Testis (tissue), 5 donors: ENCODE measurements at places on chromosomes 4 and X.
A peak's percentile ranks its signal among the peaks of the same experiment; 100 is the strongest.

- H3K4me3 ChIP-seq: no peak overlapping the region
- H3K27me3 ChIP-seq: no peaks in the 10 kb centered on the region
- DNase-seq: no peak
- H3K36me3 ChIP-seq: no peaks in the 10 kb centered on the region
Measured at GRCh38 chr4:164924670-164925238, 47.8 kb downstream of the APELA start.

DNA sequence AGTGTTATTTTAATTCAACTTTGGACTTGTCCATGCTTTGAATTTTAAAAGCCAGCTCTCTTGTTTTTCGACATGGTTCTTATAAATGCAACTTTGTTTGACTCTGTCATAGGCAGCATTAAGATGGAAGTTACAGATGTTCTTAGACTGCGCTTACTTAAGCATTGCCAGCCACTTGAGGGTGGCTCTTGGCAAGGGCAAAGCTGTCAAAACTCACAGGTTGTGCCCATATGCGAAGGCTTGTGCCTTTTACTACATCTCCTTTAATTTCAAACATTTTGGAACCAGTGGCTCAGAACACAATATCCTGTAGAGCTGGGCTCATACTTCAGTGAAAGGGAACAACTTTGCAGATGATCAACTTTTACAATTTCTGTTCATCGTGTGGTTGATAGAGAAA lies 135.5 kb downstream of the TRAM1L1 start:
- no peaks in the 10 kb centered on the region for H3K27me3 ChIP-seq
- DNase-seq: no peak
- H3K4me1 ChIP-seq: no peaks in the 10 kb centered on the region
- H3K4me3 ChIP-seq: no peak overlapping the region

DNA sequence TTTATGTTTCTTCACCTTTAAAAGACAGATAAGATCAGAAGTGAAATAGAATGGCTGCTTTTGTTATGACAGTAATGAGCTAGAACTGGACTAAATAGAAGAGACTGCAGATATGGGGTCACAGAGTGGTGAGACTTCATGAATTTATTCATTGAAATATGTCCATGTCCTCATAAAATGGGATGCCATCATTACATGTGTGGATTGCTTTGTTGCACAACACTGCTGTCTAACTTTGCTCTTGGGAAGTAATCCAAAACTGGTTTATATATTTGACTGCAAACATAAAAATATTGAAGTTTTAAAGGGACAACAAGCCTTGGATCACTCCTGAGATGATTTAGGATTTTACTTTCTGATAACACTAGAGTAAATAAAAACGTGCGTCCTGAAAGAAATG lies 209.2 kb upstream of the FAT4 start:
- H3K27ac ChIP-seq: no peak overlapping the region
- DNase-seq: no peak
- no peaks in the 10 kb centered on the region for H3K27me3 ChIP-seq
- H3K4me3 ChIP-seq: no peak overlapping the region

DNA sequence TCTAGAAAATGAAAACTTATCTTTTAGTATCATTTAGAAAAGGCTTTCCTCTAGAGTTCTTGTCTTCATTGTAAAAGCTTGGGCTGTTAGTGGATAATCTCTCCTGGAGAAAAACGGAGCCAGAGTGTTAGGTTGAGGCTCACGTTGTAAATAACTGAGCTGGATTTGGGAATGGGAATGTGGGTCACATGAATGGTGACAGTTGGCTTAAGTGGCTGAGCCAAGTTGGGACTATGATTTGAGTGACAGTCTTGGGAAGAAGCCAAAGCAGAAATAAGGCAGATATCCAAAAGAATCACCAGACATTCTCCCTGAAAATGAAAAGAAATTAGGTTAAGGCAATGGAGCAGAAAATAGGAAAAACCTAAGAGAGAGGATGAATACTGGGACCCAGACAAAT lies 33.6 kb upstream of the PDGFC start:
- H3K4me3 ChIP-seq: no peak overlapping the region
- no peak for DNase-seq
- H3K4me1 ChIP-seq: peaks cover 9% of the 10 kb centered on the region

DNA sequence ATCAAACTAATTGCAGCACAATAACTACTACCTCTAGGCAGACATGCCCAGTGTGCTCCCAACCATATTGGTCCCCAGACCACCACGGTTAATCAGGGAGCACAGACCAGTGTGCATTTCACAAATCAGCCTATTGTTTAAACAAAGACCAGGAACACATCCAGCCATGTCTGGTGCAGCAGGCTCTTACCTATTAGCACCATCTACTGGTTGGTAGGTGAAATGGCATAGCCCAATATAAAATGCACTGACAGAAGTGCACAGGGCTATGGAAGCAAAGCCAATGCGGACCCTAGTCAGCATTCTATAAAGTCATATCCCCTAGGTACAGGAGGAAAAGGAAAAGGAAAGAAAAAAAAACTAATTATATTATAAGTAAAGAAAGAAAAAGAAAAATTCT lies 15.5 kb upstream of the CYLC1 start:
- H3K4me3 ChIP-seq: no peak overlapping the region
- H3K36me3 ChIP-seq: no peaks in the 10 kb centered on the region
- H3K27me3 ChIP-seq: no peaks in the 10 kb centered on the region
- DNase-seq: peak; percentile 16
- H3K27ac ChIP-seq: no peak overlapping the region

DNA sequence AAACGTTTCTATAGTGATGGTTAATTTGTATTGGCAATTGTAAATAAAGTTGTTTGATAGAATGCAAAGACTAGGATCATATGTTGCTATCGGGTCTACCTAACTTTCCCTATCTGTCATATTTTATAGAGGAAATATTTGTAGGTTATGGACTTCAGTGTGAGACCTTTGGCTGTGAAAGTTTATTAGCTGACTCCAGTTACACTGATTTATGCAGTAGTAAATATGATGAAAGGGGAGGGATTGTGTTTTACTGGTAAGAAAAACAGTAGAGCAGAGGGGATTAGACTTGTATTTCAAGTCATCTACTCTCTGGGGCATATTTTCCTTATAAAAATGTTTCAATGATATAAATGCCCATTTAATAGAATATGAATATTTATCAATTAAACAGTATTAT lies 43.8 kb downstream of the ADGRL3 start:
- no peaks in the 10 kb centered on the region for H3K27me3 ChIP-seq
- H3K27ac ChIP-seq: no peak overlapping the region
- no peak for DNase-seq
- H3K36me3 ChIP-seq: no peaks in the 10 kb centered on the region
- no peak overlapping the region for H3K4me3 ChIP-seq

GRCh38 chr4:8700531-8700930 lies 108.0 kb downstream of the CPZ start:
- H3K4me3 ChIP-seq: no peak overlapping the region
- no peaks in the 10 kb centered on the region for H3K27me3 ChIP-seq
- H3K4me1 ChIP-seq: no peaks in the 10 kb centered on the region
- no peak overlapping the region for H3K27ac ChIP-seq

DNA sequence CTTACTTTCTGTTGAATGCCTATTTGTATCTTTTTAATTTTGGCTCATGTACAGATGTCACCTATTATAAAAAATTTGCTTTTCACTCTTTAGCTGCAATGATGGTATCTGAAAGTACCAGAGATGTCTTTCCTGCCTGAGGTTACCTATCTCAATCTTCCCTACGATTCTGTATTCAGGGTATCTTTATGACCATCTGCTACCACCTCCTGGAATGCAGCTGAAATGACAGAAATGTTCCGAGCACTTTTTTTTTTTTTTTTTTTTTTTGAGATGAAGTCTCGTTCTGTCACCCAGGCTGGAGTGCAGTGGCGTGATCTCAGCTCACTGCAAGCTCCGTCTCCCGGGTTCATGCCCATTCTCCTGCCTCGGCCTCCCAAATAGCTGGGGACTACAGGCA lies 136.4 kb downstream of the REPS2 start:
- H3K4me3 ChIP-seq: no peak overlapping the region
- no peaks in the 10 kb centered on the region for H3K27me3 ChIP-seq
- no peak for DNase-seq
- no peaks in the 10 kb centered on the region for H3K4me1 ChIP-seq
- H3K36me3 ChIP-seq: no peaks in the 10 kb centered on the region
- H3K27ac ChIP-seq: no peak overlapping the region

GRCh38 chr4:44914223-44914622 lies 187.9 kb upstream of the GNPDA2 start:
- no peak overlapping the region for H3K4me3 ChIP-seq
- H3K36me3 ChIP-seq: no peaks in the 10 kb centered on the region
- H3K27ac ChIP-seq: no peak overlapping the region
- no peaks in the 10 kb centered on the region for H3K27me3 ChIP-seq
- H3K4me1 ChIP-seq: no peaks in the 10 kb centered on the region
- DNase-seq: no peak

DNA sequence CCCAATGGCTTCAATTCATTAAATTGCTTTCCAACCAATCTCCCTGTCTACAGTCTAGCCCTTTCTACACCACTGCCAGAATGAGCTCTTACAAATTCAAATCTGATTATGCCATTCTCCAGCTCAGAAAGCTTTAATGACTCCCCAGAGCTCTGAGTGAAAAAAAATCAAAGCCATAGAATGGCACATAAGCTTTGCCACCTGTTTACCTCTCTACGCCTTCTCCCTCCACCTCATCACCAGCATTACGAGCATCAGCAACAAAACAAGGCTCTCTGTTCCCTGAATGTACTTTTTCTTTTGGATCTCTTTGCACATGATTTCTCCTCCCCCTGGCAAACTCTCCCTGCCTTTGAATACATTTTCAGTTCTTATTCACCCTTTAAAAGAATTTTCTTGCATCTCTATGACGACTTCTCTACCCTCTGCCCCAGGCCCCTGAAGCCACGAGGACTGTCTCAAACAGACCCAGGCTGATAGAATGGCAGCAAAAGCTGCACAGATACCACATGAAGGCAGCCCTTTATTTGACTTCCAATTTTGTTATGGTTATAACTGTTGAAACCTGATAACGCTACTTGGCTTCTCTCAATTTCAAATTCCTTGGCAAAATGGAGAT lies 516.0 kb downstream of the PCDH7 start:
- H3K27ac ChIP-seq: no peak overlapping the region
- DNase-seq: no peak
- H3K4me3 ChIP-seq: no peak overlapping the region

GRCh38 chr4:126568652-126569570 lies 1063.8 kb upstream of the INTU start:
- no peak overlapping the region for H3K4me3 ChIP-seq
- no peaks in the 10 kb centered on the region for H3K36me3 ChIP-seq
- no peak for DNase-seq

GRCh38 chr4:163556650-163557391 lies 62.3 kb downstream of the TMA16 start:
- H3K36me3 ChIP-seq: no peaks in the 10 kb centered on the region
- no peak overlapping the region for H3K4me3 ChIP-seq
- H3K4me1 ChIP-seq: no peaks in the 10 kb centered on the region
- no peaks in the 10 kb centered on the region for H3K27me3 ChIP-seq

DNA sequence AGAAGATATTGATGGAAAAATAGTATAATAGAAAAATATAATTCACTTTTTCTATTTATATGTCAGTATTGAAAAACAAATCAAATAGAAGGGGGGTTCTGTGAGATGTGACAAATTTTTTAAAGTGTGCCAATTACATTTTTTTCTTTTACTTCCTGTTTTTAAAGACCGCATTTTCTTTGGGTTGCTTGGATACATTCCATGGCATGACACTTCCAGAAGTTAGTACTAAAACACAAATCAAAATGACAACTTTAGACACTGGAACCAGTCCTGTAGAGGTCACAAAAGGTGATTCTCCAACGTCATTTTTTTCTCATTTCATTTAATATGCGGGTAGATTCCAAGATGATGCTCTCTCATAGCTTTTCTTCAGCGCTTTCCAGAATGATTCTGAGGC lies 116.2 kb upstream of the GNPDA2 start:
- no peaks in the 10 kb centered on the region for H3K27me3 ChIP-seq
- no peaks in the 10 kb centered on the region for H3K36me3 ChIP-seq
- no peak overlapping the region for H3K27ac ChIP-seq
- H3K4me3 ChIP-seq: no peak overlapping the region
- no peaks in the 10 kb centered on the region for H3K4me1 ChIP-seq

GRCh38 chrX:49060914-49061313 lies 2.1 kb downstream of the CCDC120 start:
- DNase-seq: no peak
- H3K4me1 ChIP-seq: peaks cover 3% of the 10 kb centered on the region
- H3K27me3 ChIP-seq: no peaks in the 10 kb centered on the region
- H3K27ac ChIP-seq: no peak overlapping the region

DNA sequence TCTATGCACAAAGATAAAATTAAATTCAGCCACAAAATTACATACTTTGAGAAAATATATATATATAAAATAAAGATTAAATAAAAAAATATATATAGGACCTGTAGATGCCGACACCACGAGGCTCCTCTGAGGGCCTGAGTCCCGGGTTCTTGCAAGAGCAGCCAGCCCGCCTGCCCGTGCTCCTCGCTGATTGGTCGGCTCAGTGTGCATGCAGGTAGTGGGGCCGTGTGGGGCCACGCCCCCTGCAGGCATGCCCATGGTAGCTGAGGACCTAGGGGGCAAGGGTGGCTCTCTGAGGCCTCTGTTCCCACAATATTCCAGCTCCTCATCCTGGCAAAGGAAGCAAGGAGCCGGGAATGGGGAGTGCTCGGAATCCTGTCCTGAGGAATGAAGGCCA lies 80.5 kb upstream of the AMELX start:
- H3K36me3 ChIP-seq: no peaks in the 10 kb centered on the region
- no peaks in the 10 kb centered on the region for H3K27me3 ChIP-seq
- H3K4me3 ChIP-seq: no peak overlapping the region
- no peaks in the 10 kb centered on the region for H3K4me1 ChIP-seq
- peak; percentile 28 for DNase-seq
- H3K27ac ChIP-seq: no peak overlapping the region

DNA sequence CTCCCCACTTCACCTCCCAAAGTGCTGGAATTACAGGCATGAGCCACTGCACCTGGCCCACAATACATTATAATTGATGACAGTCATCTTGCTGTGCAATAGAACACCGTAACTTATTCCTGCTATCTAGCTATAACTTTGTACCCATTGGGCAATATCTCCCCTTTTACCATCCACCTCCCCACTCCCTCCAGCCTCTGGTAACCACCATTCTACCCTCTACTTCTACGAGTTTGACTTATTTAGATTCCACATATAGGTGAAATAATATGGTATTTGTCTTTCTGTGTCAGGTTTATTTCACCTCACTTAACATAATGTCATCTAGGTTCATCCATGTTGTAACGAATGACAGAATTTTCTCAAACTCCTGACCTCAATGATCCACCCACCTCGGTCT lies 8.2 kb upstream of the TEX11 start:
- H3K4me3 ChIP-seq: no peak overlapping the region
- no peaks in the 10 kb centered on the region for H3K4me1 ChIP-seq
- H3K27me3 ChIP-seq: no peaks in the 10 kb centered on the region
- DNase-seq: no peak

GRCh38 chr4:1351854-1352566 lies 5.0 kb downstream of the UVSSA start:
- peaks cover 24% of the 10 kb centered on the region for H3K4me1 ChIP-seq
- H3K27ac ChIP-seq: no peak overlapping the region
- no peaks in the 10 kb centered on the region for H3K27me3 ChIP-seq
- H3K4me3 ChIP-seq: no peak overlapping the region
- DNase-seq: peak; percentile 88
- H3K36me3 ChIP-seq: no peaks in the 10 kb centered on the region
